ENCODE measurements at places on chromosomes 16 and 17.

- DNase-seq: no peak
Measured at GRCh38 chr17:46195939-46196716, 2.9 kb upstream of the KANSL1 start.

DNA sequence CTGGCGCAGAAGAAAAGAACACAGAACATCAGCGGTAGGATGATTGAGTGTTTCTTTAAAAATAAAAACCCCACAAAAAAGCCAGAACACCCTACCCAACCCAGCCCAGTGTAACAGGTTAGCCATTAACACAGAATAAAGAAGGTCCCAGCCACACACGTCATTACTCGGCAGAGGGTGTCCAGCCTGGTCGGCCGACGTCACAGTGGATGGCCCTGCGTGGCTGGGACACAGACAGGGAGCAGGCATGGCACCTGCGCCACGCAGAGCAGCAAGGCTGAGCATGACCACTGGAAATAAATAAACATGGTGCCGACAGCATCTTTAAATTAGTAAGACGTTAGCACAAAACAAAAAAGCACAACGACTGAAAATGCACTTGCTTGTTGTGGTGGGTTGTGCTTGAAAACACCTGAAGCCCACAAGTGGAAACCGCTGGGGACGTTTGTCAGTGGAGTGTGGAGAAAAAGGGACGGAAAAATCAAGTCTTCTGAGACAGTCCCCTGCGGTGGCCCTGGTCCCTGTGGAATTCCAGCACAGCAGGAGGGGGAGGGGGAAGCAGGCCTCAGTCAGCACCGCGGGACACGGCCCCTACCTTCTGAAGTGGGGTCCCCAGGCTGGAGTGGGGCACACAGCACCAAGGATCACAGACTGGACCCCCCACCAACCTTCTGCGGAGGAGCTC lies 39.2 kb downstream of the SLC7A5 start:
- no peak for DNase-seq

- no peak for DNase-seq
Measured at GRCh38 chr17:76063875-76064546, 8.3 kb downstream of the SRP68 start.

- DNase-seq: no peak
Measured at GRCh38 chr17:55161935-55162555, 102.7 kb upstream of the HLF start.
